Stimulated activated CD8-positive, alpha-beta memory T cell treated with anti-CD3 and anti-CD28 coated beads, Interleukin-7, amount 100 ng/mL, for 1 hour (primary cell): ENCODE measurements at places on chromosomes 16 and 17.

DNA sequence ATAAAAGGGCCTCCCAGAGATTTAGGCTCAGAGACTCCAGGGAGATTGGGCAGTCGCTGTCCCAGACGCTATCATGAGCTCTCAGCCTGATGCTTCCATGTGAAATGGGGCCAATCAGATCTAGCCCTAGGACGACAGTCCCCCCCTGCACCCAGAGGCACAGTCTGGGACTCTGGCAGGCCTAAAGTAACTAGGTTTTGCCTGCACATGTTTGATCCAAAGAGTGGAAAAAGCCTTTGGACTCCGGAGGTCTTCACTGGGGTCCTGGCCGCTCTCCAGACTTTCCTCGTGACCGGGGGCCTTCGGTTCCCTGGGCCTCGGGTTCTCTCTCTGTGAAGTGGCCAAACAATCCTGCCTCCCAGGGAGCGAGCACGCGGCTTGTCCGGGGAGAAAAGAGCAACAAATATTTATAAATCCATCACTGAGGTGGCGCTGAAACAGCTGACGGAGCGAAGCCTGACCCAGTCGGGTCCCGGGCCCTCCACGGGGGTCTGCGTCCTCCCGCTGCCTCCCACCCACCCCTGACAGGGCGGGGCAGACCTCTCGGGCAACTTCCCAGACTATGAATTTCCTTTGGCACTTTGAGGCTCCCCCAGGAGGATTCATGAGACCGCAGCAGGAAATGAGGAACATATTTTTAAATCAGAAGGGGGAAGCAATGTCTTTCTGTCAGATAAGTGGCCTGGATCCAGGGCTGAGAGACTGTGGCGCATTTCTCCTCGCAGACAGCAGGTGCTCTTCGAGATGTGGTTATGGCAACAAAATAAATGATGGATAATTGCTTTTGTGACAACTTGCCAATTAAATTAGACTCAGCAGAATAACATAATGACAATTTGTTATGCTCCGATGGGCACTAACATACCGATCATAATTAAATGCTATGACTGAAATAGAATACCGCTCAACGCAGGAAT is 38.9 kb downstream of the MRPS23 start:
- no peak for DNase-seq

DNA sequence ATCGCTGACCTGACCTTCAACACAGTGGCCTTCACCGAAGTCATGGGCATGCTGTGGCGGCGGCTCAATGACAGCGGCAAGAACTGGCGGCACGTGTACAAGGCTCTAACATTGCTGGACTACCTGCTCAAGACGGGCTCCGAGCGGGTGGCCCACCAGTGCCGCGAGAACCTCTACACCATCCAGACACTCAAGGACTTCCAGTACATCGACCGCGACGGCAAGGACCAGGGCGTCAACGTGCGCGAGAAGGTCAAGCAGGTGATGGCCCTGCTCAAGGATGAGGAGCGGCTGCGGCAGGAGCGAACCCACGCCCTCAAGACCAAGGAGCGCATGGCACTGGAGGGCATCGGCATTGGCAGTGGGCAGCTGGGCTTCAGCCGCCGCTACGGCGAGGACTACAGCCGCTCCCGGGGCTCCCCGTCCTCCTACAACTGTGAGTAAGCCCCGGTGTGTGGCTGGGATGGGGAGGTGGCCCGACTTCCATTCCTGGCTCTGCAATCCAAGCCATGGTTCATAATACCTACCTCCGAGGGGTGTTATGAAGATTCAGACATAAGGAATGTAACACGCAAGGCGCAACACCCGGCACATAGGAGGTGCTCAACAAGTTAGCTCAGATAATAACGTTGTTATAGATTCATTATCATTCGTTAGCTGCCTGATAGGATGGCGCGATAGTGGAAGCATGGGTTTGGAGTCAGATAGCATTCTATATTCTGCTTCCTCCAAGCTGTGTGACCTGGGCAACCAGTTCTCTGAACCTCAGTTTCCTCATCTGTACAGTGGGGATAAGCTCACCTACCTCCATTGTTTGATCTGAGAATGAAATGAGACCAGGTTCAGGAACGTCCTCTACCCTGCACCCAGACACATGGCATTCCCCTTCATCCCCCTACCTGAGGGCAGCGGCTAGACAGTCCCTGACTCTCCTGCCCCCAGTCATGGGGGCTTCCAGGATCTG is 4.4 kb downstream of the EPN3 start:
- DNase-seq, result no peak

DNA sequence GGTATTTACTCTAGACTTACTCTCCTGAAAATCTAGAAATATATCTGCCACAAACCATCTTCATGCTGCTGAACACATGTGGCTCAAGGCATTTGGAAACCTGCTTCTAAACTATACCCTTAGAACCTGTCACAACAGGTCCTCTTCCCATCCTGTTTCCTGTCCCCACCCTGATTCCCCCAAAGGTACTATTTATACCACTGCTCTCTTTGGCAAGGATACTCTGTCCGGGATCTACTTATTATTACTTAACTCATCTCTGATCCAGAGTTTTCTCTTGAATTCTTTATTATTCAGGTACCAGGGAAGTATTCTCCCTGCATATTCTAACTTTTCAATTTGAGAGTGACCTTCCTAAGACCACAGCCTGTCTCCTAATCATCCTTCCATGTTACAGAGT is 33.4 kb downstream of the TRAF4 start:
- DNase-seq, result no peak

- no peak for DNase-seq
Measured at GRCh38 chr16:31527734-31528274, at the start of gene AHSP. AHSP (plus strand) TSS chr16:31527900; CDS start chr16:31528140, 240 bp downstream.

DNA sequence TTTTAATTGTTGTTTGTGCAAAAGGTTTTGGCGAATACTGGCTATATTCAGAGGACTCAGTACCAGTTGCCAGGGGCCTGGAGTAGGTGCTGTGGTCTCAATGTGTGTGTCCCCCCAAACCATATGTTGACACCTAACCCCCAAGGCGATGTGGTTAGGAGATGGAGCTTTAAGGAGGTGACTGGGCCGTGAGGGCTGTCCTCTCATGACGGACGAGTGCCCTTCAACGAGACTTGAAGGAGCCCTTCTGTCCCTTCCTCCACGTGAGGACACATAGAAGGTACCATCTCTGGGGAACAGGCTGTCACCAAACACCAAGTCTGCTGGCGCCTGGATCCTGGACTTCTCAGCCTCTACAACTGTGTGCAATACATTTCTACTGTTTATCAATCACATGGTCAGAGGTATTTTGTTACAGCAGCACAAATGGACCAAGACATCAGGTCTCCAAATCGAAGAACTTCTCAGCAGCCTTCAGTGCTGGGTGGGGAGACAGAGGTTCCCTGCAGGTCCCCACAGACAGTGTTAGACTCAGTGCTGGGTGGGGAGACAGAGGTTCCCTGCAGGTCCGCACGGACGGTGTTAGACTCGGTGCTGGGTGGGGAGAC is 24.8 kb upstream of the METRNL start:
- no peak for DNase-seq

DNA sequence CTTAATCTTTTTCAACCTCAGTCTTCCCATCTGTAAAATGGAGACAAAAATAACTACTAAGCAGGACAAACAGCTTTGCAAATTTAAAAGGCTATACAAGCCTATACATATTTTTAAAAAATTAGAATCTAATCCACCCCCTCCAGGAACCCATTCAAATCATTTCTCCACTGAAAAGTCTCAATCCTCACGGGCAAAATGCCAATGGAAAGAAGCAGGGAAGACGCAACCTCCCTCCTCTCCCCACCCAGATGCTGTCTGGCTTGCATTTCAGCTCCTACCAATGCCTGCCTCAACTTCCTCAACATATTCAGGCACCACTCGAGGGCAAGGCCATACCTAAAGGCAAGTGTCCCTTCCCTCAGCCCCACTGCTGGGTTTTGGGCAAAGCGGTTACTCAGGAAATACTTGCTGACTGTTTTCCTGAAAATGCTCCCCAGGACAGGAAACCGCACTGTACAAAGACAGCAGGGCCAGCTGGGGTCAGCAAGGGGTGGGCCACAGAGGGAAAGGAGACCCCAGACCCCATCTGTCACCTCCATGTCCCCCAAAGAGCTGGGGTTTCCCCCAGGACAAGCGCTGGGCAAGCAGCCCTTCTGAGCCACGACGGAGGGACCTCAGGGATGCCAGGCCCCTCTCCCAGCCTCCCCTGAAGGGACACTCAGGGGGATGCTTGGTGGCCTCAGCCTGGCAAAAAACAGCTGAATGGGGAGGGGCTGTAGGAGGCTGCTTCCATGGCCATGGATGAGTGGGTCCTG is 47.7 kb upstream of the DOC2B start:
- no peak for DNase-seq

GRCh38 chr17:79108232-79108850 is 33.7 kb downstream of the ENGASE start:
- DNase-seq, result no peak

GRCh38 chr16:56451753-56452689 is 667 bp downstream of the OGFOD1 start:
- DNase-seq, result no peak

DNA sequence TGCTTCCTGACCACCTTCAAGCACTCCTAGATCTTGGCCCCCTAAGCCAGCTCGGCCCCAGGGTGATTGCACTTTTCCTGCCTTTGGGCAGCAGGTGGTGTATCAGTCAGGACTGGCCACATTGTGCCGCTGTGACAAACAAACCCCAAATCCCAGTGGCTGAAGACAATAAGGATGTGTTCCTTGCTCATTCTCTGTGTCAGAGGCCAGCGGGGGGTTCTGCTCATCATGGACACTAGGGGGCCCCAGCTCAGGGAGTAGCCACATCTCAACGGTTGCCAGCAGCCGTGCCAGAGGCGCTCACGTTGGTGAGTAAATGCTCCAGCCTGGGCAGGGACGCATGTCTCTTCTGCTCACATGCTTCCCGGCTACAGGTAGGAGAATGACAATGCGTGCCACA is 60.4 kb downstream of the ZDHHC7 start:
- no peak for DNase-seq
